ENCODE measurements at places on chromosomes 2 and 18.
A peak's percentile ranks its signal among the peaks of the same experiment; 100 is the strongest.

DNA sequence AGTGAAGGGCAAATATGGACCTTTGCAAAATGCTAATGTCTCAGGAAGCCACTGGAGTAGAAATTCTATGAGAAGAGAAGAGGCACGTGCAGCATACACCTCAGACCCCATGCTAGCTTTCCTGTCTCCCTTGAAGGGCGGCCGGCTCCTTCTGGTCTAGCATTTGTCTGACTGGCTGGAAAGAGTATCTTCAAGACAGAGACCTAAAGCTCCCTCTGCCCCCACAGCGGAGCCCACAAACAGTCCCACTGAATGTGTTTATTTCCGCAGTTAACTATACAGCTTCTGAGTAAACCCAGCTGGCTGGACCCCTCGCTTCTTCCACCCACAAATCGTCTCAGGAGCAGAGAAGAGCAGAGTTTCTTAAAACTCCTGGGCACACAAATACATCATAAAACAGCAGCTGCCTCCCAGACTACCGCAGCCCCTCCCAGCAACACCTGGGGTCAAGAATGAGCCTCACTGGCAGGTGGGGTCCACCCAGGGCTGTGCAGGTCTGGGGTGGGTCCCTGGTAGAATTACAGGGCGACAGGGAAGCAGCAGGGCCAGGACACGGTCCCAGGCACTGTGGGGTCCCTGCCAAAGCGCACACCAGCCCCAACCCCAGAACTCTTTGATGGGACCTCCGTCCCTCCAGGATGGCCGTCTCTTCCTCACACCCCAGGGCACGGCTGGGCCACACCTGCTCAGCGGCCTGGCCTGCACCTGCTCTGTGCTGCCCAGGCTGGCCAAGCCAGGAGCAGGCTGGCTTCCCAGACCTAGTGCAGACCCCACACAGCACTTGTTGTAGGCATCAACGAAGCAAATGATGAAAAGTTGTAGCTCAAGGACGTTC is 103.8 kb downstream of the PXDN start:
- no peak for DNase-seq

DNA sequence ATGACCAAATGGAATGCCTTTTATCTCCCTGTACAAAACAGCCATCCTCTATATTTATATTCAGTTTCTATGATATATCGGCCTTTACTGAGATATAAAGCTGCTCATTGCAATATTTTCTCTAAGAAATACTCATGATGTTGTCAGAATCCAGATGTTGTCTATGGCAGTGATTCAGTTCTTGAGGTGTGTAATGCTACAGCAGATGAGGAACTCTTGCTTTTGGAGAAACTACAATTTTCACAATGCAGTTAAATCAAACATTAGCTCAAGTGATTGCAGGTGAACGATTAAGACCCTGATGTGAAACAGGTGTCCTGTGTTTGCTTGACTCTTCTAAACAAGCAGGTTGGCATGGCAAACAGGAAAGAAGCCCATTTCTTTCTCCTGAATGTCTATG is 256.2 kb upstream of the CDH20 start:
- no peak for DNase-seq

GRCh38 chr2:109275120-109276012 is 146.4 kb downstream of the SH3RF3 start:
- no peak for DNase-seq

DNA sequence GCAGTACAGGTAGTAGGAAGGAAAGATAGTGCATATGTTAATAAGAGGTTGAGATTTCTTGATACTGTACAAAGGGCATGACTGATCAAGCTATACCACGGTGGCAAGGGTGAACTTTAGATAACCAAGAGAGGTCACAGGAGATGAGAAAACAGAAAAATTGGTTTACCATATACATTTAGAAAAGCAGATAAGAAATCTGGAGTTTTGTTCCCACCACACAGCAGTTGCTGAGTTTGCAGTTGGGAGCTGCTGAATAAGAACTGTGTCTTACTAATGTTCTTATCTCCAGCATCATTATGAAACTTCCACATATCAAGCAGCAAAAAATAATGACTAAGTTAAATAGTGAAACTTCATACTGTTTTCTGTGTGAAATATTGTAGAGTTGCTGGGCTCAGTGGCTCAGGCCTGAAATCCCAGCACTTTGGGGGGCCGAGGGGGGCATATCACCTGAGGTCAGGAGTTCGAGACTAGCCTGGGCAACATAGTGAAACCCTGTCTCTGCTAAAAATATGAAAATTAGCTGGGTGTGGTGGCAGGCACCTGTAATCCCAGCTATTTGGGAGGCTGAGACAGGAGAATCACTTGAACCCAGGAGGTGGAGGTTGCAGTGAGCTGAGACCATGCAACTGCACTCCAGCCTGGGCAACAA is 12.0 kb upstream of the IMPACT start:
- no peak for DNase-seq

- peak; percentile 4 for DNase-seq
These were observed 80.0 kb downstream of the COPS8 start for GRCh38 chr2:237165405-237166276.

GRCh38 chr2:26324903-26325302 is 21.0 kb upstream of the SELENOI start:
- DNase-seq: no peak

GRCh38 chr2:84283506-84283905 is 175.6 kb downstream of the SUCLG1 start:
- DNase-seq: no peak

DNA sequence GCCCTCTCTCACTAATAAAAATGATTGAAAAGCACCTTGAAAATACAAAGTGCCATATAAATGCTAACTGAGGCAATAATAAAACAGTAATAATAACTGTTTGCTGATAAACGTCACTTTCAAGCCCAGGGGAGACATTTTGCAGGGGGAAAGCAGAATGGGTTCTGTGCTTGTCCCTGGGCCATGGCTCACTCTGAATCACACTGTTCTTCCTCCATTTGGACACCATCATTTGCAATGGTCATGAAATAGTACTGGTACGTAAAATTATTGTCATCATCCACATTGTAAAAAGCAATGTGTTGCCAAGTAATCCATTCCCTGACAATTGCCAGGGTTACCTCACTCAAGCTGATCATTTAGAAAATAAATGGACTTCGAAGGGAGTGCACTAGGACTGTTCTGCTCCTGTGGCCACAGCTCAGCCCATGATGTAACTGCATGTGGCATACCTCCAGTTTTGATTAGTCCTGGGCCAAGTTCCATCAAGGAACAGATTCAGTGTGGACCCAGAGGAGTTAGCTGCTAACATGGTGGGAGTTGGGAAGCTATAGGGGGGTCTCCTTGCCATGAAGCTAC is 508.8 kb upstream of the CELF4 start:
- DNase-seq: no peak

GRCh38 chr2:213119061-213119809 is 32.2 kb downstream of the IKZF2 start:
- DNase-seq: no peak

- no peak for DNase-seq
These were observed 62.4 kb upstream of the TCF4 start for GRCh38 chr18:55650363-55650870.

- no peak for DNase-seq
These were observed 221.8 kb downstream of the ANAPC1 start for GRCh38 chr2:111662039-111662770.

DNA sequence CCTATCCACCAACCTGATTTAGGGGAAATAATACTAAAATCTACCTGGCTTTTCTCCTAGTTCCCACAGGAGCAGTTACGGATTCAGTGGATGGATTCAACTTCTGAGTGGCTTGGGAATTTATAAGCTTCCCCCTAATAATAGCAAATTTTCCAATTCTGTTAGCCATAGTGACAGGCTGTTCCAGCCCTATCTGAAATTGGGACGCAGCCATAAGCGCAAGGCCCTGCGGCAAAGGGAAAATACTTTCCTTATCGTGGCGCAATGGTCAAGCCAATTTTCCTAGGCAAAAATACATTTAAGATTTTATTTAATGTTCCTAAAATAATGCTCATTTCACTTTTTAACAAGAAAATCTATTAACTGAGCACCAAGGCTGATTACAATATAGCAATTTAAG is 49.7 kb downstream of the CDH2 start:
- DNase-seq: no peak

DNA sequence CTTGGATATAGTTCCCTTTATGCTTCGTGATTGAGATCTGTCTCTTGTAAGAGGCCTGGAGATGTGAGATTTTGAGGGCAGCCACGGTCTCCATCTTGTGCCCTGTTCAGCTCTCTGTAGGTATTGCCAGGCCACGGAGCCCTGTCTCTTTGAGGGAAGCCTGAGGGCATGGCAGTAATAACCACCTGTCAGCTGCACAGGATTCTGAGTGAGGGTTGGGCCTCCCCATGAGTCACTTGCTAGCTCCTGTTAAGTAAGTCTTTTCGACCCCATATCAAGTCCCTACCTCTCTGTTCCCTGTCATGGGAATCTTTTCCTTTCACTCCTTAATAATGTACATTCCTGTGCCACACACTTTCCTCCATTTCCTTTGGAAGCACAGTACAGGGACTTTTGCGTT is 20.4 kb downstream of the LYPD6B start:
- no peak for DNase-seq

- DNase-seq: no peak
These were observed 77.6 kb upstream of the BCL2L11 start for GRCh38 chr2:111042772-111043771.

GRCh38 chr2:73918856-73919255 is 7.8 kb upstream of the DGUOK start:
- DNase-seq: no peak

- no peak for DNase-seq
These were observed 4.0 kb downstream of the ABHD3 start for GRCh38 chr18:21700528-21701075.

- DNase-seq: no peak
These were observed 2.0 kb downstream of the CNNM4 start for GRCh38 chr2:96762529-96763311.

- no peak for DNase-seq
These were observed 38.4 kb downstream of the RAD51AP2 start for GRCh38 chr2:17479875-17480274.

DNA sequence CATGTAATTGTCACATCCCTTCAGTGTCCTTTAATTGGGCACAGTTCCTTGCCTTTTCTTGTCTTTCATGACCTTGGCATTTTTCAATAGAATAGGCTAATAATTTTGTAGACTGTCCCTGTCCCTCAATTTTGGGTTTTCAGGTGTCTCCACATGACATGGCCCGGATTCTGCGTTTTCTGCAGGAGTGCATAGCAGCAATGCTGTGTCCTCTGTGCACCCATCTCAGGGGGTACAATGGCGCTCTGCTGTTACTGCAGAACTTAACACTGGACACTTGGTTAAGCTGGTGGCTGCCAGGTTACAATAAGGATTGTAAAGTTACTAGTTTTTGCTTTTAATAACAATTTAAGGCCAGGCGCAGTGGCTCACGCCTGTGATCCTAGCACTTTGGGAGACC is 51.3 kb downstream of the INPP5D start:
- no peak for DNase-seq

GRCh38 chr18:37175727-37176620 is 347.0 kb downstream of the KIAA1328 start:
- no peak for DNase-seq

DNA sequence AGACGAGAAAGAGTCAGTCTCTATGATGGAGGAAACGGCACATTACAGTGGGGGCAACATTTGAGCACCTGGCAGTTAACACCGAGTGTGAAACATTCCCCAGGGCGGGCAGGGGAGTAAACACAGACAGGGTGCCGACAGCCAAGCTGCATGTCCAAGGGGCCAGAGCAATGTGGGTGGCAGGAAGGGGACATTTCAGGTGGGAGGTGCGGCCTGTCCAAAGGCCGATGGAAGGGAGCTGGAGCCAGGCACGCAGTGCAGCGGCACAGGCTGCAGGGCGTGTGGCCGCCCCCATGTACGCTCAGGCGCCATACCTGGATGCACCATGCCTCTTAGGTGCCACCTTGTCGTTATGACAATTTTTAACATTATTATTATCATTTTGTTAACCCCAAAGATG is 43.3 kb downstream of the TIMM21 start:
- DNase-seq: no peak

DNA sequence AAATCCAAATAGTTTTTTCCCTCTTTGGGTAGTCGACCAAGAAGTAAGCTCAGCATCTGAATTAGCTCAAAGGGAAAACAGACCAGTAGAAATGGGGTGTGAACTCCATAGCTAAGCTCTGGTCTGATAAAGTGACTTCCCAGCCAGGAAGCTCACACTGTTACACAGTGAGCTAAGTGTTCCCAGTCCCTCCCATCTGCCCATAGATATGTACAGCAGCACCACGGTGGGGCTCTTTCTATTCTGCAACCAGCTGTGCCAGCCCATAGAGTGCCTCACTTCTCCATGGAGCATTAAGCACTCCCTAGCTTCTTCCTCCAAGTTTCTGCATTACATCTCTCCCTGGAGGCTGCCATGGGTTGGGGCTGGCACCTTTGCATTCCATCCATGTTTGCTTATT is 27.6 kb upstream of the NEMP2 start:
- DNase-seq: no peak

- no peak for DNase-seq
These were observed 28.3 kb upstream of the TOGARAM2 start for GRCh38 chr2:28952836-28953211.

GRCh38 chr18:46324087-46324955 is 220.1 kb downstream of the HAUS1 start:
- DNase-seq: peak; percentile 43

DNA sequence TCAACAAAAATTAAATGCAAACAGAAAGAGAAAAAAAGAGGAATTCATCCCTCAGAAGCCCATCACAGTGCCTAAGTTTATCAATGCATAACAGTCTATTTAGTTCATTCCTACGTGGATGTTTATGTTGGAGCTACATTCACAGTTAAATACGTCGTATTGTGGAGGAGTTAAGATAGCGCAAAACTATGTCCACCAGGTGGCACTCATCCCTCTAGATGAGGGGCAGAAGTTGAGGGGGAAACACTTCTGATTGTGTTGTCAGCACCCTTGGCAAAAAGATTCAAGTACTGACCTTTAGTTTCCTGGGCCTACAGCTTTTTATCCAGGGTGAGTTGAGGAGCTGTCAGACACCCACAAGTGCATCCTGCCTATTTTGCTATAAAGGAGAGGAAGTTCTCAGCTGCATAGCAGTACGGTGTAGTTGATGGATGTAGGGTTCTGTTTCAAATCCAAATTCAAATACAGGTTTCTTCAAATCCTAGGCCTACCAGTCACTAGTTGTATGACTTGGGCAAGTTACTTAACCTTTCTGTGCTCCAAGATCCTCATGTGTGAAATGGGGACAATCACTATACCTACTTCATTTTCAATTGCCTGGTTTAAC is 26.8 kb upstream of the MYO1B start:
- no peak for DNase-seq

GRCh38 chr2:216312441-216312840 is 59.8 kb downstream of the MARCHF4 start:
- no peak for DNase-seq

GRCh38 chr2:15142069-15142689 is 419.0 kb downstream of the NBAS start:
- no peak for DNase-seq
